Purkinje cell (primary cell): ENCODE measurements at places on chromosomes 6 and 20. TPM values are rescaled to one million over a fixed set of nuclear protein-coding genes. Genes with fewer than 3 reads are reported as not detected.

The XKR7 gene
- polyA plus RNA-seq: 0.04 and 0.35 TPM in 2 replicates

The TBC1D32 gene
- 33.3 and 37.9 TPM in 2 replicates for polyA plus RNA-seq

The PPP1R16B gene
- polyA plus RNA-seq: 5.2 and 7.0 TPM in 2 replicates

The PCSK2 gene
- 39.6 and 45.5 TPM in 2 replicates for polyA plus RNA-seq

The WFDC10B gene
- polyA plus RNA-seq: not detected in 2 replicates

The SLC18B1 gene
- polyA plus RNA-seq: 27.9 and 34.0 TPM in 2 replicates

The NFKBIE gene
- polyA plus RNA-seq: 1.3 and 5.7 TPM in 2 replicates

The SMLR1 gene
- polyA plus RNA-seq: not detected in 2 replicates

The HMGCLL1 gene
- polyA plus RNA-seq: 13.6 and 20.7 TPM in 2 replicates

The FARS2 gene
- polyA plus RNA-seq: 6.9 and 7.3 TPM in 2 replicates

The PRL gene
- polyA plus RNA-seq: not detected in 2 replicates

The LPIN3 gene
- polyA plus RNA-seq: not detected in 2 replicates

The TREM2 gene
- polyA plus RNA-seq: not detected in 2 replicates
